ENCODE measurements at places on chromosomes 12 and 14.

GRCh38 chr12:81176796-81177195, 98.9 kb downstream of the ACSS3 start:
- no peak for DNase-seq

DNA sequence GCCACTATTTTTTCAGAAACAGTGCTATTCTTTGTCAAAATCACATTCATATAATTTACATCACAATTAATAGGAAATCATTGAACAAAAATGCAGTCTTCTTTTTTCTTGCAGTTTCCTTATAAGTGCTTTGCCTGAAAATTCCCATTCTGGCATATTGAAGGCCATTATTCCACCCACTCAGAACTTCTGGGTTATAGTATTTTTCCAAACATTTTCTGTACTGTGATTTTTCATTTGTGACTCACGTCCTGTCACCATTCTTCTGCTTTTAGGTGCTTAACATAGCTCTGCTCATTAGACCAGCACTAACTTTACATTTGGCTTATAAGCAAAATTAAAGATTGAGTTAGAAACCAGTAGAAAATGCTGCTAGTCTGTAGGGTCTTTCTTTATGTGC, 241.0 kb upstream of the NPAS3 start:
- DNase-seq, result peak; percentile 28

DNA sequence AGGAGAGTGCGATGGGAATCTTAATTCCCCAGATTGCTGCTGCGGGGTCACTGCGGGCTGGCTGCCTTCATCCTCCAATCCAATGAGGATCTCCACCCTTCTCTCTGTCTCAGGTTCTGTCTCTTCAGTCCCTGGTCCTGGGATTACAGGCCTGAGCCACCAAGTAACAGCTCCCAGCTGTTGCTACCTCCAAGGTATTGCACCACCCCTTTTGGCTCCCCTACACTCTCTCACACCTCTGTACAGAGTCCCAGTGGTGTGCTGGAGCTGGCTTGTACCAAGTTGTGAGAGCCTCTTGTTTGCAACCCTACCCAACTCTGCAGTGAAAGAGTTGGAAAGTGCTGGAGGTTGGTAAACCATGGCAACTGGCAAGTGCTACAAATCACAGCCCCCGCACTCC, 10.0 kb upstream of the RILPL1 start:
- no peak for DNase-seq

GRCh38 chr14:31977001-31977556, 100.0 kb upstream of the ARHGAP5 start:
- no peak for DNase-seq

DNA sequence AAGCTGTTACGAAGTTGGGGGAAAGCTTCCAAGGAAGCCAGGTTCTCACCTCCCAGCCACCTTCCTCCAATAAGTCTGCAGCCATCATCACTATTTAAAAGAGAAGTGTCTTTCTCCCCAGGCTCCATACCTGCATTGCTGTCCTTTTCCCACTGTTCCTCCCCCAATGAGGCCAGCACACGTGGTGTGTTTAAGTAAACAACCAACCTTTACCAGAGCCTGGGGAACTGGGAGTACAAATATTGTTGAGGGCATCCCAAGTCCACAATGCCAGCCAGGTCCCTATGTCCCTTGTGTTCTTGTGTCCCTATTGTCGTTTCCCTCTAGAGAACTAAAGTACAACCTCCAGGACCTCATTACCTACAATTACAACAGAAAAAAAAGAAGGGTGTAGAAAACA, 49.2 kb upstream of the PNMA1 start:
- no peak for DNase-seq

GRCh38 chr12:63826006-63826585, 18.4 kb upstream of the SRGAP1 start:
- DNase-seq, result no peak
